HepG2 (cell line): ENCODE measurements at places on chromosomes 5 and 9. TPM values are rescaled to one million over a fixed set of nuclear protein-coding genes. Genes with fewer than 3 reads are reported as not detected.

GRCh38 chr5:144671066-144671465 lies 500.4 kb downstream of the KCTD16 start:
- no peak overlapping the region for H3K27ac ChIP-seq
- DNase-seq = no peak
- no peak overlapping the region for H3K4me3 ChIP-seq
- H3K27me3 ChIP-seq = no peaks in the 10 kb centered on the region

- H3K4me1 ChIP-seq = no peaks in the 10 kb centered on the region
- no peaks in the 10 kb centered on the region for H3K36me3 ChIP-seq
- H3K4me3 ChIP-seq = no peak overlapping the region
- no peak for DNase-seq
Measured at GRCh38 chr9:87276851-87277261, 220.8 kb upstream of the DAPK1 start.

- no peak for DNase-seq
- H3K4me3 ChIP-seq = no peak overlapping the region
- H3K27ac ChIP-seq = no peak overlapping the region
- no peaks in the 10 kb centered on the region for H3K36me3 ChIP-seq
Measured at GRCh38 chr5:6125781-6126180, 252.6 kb downstream of the MED10 start.

GRCh38 chr5:80594810-80595209 lies 24.7 kb upstream of the ANKRD34B start:
- peaks cover 44% of the 10 kb centered on the region for H3K4me1 ChIP-seq
- no peaks in the 10 kb centered on the region for H3K36me3 ChIP-seq
- H3K27me3 ChIP-seq = no peaks in the 10 kb centered on the region
- H3K4me3 ChIP-seq = no peak overlapping the region

DNA sequence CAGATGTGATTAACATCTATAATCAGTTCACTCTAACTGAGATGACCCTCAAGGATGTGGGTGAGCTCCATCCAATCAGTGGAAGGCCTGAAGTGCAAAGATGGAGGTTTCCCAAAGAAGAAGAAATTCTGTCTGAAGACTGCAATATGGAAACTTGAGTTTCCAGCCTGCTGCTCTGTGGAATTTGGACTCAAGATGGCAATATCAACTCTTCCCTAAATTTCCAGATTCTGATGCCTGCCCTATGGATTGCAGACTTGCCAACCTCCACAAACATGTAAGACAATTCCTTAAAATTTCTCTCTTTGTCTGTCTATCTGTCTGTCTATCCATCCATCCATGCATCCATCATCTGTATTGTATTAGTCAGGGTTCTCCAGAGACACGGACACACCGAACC lies 85.9 kb downstream of the ICE1 start:
- no peak overlapping the region for H3K4me3 ChIP-seq
- H3K27me3 ChIP-seq = no peaks in the 10 kb centered on the region; the same call in 1 of the 2 replicates
- DNase-seq = no peak
- H3K4me1 ChIP-seq = no peaks in the 10 kb centered on the region
- no peak overlapping the region for H3K27ac ChIP-seq

GRCh38 chr9:113600871-113601614 lies 137.5 kb downstream of the RGS3 start:
- peaks cover 8% of the 10 kb centered on the region; the same call in 1 of the 3 replicates for H3K36me3 ChIP-seq
- peaks cover 63% of the 10 kb centered on the region for H3K4me1 ChIP-seq
- no peak for DNase-seq
- no peak overlapping the region for H3K4me3 ChIP-seq
- H3K27ac ChIP-seq = no peak overlapping the region

DNA sequence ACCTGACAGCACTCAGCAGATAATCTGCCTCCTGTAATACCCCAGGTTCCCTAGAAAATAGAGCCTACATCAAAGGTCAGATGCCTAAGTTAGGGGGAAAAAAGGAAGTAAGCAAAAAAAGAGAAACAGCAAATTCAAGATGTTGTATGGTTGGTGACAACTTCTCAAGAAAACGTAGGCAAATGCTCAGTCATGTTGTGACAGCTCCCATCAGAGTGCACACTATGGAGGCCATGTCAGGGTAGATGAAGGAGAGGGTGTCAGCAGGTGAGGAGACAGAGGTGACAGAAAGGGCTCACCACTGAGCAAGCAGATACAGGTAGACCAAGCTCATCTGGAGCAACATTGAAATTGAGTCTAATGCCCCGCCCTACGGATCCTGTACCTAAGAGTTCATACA lies 356.8 kb upstream of the BRINP1 start:
- no peaks in the 10 kb centered on the region for H3K27me3 ChIP-seq
- no peaks in the 10 kb centered on the region for H3K36me3 ChIP-seq
- H3K27ac ChIP-seq = no peak overlapping the region
- no peak for DNase-seq
- H3K4me1 ChIP-seq = no peaks in the 10 kb centered on the region

DNA sequence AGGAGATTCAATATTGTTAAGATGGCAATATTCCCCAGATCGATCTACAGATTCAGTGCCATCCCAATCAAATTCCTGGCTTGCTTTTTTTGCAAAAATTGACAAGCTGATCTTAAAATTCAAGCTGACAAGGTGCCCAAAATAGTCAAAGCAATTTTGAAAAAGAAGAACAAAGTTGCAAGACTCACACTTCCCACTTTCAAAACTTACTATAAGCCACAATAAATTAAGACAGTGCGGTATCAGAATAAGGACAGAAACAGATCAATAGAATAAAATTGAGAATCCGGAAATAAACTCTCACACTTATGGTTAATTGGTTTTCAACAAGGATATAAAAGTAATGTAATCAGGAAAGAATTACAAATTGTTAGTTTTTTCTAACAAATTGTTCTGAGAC lies 97.1 kb downstream of the NRG2 start:
- H3K4me3 ChIP-seq = no peak overlapping the region
- H3K4me1 ChIP-seq = no peaks in the 10 kb centered on the region
- DNase-seq = no peak
- H3K36me3 ChIP-seq = no peaks in the 10 kb centered on the region

GRCh38 chr9:113504725-113505590 lies 41.4 kb downstream of the RGS3 start:
- peak; percentile 96 for DNase-seq
- peaks cover 6% of the 10 kb centered on the region for H3K36me3 ChIP-seq
- peak overlapping the region; percentile 58 for H3K4me3 ChIP-seq
- no peaks in the 10 kb centered on the region for H3K27me3 ChIP-seq

- peaks cover 4% of the 10 kb centered on the region; the same call in 2 of the 3 replicates for H3K27me3 ChIP-seq
- no peaks in the 10 kb centered on the region for H3K4me1 ChIP-seq
- H3K4me3 ChIP-seq = no peak overlapping the region
- no peaks in the 10 kb centered on the region for H3K36me3 ChIP-seq
- DNase-seq = no peak
- no peak overlapping the region for H3K27ac ChIP-seq
Measured at GRCh38 chr5:79831381-79832309, 142.0 kb downstream of the CMYA5 start.

GRCh38 chr9:37001459-37001858 lies 32.6 kb downstream of the PAX5 start:
- H3K4me3 ChIP-seq = no peak overlapping the region
- H3K27me3 ChIP-seq = peaks cover 57% of the 10 kb centered on the region; the same call in 2 of the 3 replicates
- no peak overlapping the region for H3K27ac ChIP-seq

Gene LRSAM1
- total RNA-seq = 4.6 and 8.7 TPM in 2 replicates
